ENCODE measurements at places on chromosomes 11 and 22. TPM values are rescaled to one million over a fixed set of nuclear protein-coding genes. Genes with fewer than 3 reads are reported as not detected.

GRCh38 chr11:121311373-121311772 is 18.8 kb downstream of the SC5D start:
- DNase-seq: no peak

- DNase-seq: peak; percentile 36
Observed at GRCh38 chr11:75277991-75278790, 37.6 kb downstream of the TPBGL start.

- DNase-seq: no peak
Observed at GRCh38 chr11:66259956-66260355, 8.5 kb upstream of the RAB1B start.

- no peak for DNase-seq
Observed at GRCh38 chr22:33786149-33786548, 134.1 kb downstream of the LARGE1 start.

- DNase-seq: no peak
Observed at GRCh38 chr11:2096919-2097301, 42.3 kb downstream of the IGF2 start.

DNA sequence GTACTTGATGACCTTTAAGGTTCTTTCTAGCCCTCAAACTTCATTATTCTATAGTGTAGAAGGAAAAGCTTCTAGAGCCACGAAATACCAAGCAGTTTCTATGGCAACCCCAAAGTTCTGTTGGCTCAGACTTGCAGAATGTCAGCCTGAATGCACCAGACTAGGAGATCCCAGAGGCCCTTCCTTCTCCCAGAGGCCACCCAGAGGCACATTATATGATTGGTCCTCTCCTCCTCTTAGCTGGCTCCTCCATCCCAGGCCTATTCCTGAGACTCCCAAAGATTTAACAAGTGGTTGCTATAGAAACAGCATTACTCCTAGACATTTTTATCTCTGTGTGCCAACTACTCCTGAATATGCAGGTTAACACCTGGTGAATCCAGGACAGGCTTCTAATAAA is 69.2 kb upstream of the CCDC90B start:
- no peak for DNase-seq

GRCh38 chr11:2256951-2257700 is 13.3 kb downstream of the ASCL2 start:
- peak; percentile 81 for DNase-seq

- DNase-seq: peak; percentile 92
Observed at GRCh38 chr11:8870411-8871170, 40.4 kb upstream of the AKIP1 start.

DNA sequence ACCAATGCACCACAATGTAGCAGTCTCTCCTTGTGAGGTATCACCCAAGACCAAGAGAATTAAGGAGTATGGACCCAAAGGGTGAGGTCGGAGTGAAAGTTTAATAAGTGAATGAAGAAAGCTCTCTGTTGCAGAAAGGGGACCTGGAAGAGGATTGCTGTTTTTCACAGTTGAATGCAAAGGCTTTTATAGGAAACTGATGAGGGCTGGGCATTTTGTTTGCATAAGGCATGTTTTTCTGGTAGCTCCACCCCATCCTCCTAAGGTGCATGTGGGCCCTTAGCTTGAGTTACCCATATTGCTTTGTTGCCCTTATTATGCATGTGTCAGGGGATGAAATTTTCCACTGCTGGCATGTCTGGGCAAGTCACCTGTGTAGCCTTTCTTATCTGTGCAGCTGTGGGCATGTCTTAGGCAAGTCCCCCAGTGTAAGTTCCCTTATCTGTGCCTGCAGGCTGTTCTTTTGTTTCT is 64.7 kb downstream of the BDNF start:
- no peak for DNase-seq

DNA sequence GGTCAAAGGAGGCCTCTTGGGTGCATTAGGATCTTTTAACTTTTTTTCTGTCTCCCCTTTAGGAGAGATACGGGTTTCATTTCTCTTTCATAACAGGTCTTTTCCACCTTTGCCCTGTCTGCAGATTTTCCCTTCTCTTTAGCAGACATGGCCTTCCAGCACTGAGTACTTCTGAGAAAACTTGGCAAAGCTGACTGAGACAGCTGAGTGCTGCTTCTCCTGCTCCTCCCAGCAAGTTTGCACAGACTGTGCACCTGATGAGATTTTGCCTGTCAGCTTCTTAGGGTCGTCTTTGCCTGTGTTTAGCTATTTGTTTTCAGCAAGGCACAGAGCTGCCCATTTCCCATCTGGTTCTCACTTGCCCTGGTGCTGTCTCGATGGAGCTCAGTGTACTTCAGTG is 87.5 kb upstream of the TBCEL start:
- no peak for DNase-seq

DNA sequence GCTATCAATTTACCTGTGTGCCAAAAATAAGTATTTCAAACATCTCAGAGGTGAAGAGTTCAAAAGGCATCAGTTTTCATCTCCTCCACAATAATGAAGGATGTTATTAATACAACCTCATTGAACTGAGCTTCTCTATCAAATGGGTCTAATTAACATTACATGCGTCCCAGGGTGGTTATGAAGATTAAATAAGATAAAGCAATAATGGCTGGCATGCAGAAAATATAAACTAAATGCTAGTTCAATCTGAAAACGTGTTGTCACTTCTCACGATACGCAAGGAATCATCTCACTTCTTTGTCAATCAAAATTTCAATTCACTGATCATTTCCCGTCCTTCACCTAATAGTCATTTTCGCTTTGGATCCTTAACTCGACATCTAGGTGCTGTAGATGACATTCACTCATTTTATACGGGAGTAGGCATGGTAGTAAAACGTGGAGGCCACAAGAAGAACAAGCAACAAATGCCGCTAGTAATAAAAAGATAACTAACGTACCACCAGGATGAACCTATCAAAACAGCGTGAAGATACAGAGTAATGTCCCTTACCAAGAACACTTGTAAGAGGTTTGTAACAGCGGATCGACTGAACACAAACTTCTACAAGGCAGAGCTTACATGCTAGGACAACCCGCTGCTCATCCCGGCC is 918 bp downstream of the CHORDC1 start:
- no peak for DNase-seq

DNA sequence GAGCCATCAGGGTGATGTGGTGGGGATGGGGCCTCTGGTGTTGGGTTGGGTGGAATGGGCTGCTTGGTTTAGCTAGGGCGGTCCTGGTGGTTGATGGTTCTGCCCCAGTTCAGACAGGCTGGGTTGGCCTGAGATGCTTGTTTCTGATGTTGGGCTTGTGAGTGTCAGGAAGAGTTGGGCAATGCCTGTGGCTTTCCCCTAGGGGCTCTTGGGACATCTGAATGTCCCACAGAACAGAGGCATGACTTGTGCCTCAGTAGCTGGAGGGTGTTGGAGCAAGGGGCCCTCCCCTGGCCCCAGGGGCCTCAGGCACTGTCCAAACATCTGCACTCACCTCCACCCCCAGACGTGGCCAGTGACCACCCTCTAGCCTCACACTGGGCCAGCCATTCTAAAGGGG is 14.0 kb upstream of the CTSD start:
- DNase-seq: no peak

DNA sequence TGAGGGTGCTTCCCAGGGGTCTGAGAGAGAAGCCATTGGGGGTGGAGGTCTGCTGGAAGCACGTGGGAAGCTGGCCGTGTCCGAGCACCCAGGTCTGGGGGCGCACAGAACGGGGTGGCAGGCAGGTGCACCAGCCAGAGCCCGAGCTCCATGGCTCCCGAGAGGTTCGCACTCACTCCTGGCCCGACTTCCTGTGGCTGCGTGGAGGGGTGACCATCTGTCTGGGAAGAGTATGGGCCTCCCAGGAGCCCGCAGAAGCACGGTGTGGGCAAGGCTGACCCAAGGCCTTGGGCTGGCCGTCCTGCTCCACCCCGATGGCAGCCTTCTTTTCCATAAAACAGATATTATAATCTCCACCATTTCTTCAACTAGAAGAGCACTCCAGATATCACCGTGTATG is 256.0 kb upstream of the B3GAT1 start:
- DNase-seq: no peak

GRCh38 chr11:69703768-69704507 is at the start of gene FGF19:
Gene FGF19 (minus strand): TSS chr11:69704022. CDS start chr11:69703876, 146 bp downstream.
- DNase-seq: no peak

DNA sequence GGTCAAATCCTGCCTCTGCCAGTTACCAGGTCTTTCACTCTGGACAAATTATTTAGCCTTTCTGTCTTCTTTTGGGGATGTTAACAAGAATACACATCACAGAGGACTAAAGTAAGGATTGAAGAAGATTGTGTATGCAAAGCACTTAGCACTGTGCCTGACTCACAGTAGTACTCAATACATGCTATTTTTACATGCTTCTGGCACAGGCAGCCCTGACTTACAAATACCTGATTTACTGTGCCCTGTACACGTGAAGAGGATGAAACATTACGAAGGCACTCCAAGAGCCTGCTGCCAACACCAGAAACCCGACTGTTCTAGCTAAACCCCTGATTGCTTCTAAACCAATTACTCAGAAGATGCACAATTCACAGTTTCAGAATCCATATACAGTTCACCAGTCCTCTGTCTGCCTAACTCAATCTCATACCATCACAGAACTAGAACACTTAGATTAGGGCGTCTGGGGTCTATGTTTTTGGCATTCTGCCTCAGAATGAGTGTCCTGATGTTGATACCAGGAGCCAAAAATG is 300.9 kb upstream of the DDI1 start:
- no peak for DNase-seq

- no peak for DNase-seq
Observed at GRCh38 chr11:59261150-59261549, 48.4 kb upstream of the MPEG1 start.

GRCh38 chr11:12245091-12245490 is 132.3 kb upstream of the PARVA start:
- DNase-seq: no peak

GRCh38 chr11:42772886-42773285 is 538.9 kb upstream of the API5 start:
- DNase-seq: no peak

DNA sequence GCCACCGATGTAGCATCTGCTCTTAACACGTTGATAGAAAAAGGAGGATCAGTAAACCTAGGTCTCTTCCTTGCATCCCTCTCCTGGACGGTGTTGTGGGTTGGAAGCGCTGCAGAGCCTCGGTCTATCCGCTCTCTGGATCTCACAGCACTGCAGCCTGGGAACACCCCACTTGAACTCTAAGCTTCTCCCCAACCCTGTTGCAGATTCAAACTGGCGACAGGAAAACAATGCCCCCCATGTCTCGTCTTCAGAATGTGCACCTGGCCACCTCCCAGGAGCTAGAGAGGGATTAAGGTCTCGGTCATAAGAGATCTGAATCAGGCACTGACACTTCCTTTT is 454 bp downstream of the TMEM218 start:
- no peak for DNase-seq

DNA sequence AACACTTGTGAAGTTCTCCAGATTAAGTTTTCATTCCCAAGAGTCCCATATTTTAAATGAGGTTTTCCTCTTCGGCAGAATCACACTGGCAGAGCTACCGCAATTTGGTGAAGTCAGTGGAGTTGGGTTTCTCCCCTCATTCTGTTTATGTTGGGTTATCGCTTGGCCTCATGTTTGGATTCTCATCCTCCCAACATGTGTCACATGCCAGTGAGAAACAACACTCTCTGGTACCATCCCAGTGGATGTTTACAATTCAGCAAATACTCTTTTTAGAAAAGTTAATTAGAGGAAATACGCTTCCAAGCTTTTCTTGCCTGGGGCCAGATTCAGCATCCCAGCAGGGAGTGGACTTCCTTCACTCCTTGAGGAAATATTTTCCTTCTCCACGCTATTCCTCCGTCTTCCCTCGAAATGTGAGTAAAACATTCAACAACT is 2.1 kb downstream of the PAMR1 start:
- DNase-seq: no peak

DNA sequence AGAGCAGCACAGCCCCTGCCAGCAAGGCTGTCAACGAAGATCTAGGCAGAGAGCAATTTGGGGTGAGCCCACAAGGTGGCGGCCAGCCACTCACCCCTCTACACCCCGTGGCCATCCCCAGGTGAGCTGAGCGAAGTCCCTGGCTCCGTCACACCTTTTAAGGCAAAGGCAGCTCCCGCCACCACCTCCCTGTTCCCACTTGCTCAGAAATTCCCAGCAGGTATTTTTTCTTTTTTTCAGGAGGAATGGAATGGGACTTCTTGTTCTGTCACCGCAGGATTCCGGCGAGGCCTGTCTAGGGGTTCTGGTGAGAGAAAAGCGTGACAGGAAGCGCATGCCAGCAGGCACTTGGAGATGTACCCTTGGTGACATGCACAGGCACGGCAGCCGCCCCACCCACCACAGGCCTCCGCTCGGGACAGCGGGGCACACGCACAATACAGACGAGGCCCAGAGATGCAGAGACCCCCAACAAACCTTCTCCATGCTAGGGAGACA is 10.0 kb downstream of the RPL3 start:
- DNase-seq: no peak

GRCh38 chr11:124398924-124399323 is at the start of gene OR8B3:
Gene OR8B3 (minus strand): TSS chr11:124399024. CDS start chr11:124397351, 1,673 bp downstream.
- DNase-seq: no peak

Gene SCO2
- polyA plus RNA-seq: 1.1 TPM

Gene RIMBP3C
- not detected for polyA plus RNA-seq

Gene CBLIF
- not detected for polyA plus RNA-seq

Gene ADAMTS8
- polyA plus RNA-seq: 1.6 TPM

Gene ABCC8
- polyA plus RNA-seq: 3.2 TPM

Gene LAYN
- 4.8 TPM for polyA plus RNA-seq

Gene C2CD2L
- 17.7 TPM for polyA plus RNA-seq

Gene INS
- polyA plus RNA-seq: not detected

Gene GAL
- not detected for polyA plus RNA-seq

Gene DPP3
- polyA plus RNA-seq: 32.9 TPM

Gene SLC15A3
- 26.6 TPM for polyA plus RNA-seq

Gene MYOD1
- not detected for polyA plus RNA-seq
